ENCODE measurements at places on chromosomes 7 and 10.

GRCh38 chr7:7220821-7221220, 38.5 kb downstream of the C1GALT1 start:
- DNase-seq = no peak

- DNase-seq = no peak
These were observed 310.1 kb downstream of the PTPRN2 start for GRCh38 chr7:158277219-158278141.

DNA sequence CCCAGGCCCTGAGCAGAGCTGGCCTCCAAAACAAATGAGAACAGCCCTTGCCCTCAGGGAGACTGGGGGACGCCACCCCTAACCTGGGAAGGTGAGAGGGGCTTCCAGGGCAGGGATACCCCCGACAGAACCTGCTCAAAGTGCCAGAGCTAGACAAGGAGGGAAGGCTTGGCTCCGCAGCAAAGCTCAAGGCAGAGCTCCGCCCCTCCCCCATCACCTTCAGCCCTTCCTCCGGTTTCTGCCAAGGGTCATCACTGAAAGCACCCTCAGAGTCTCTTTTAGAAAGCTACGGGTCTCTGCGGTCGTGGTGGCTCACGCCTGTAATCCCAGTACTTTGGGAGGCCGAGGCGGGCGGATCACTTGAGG, 73.4 kb upstream of the CUX1 start:
- DNase-seq = no peak

DNA sequence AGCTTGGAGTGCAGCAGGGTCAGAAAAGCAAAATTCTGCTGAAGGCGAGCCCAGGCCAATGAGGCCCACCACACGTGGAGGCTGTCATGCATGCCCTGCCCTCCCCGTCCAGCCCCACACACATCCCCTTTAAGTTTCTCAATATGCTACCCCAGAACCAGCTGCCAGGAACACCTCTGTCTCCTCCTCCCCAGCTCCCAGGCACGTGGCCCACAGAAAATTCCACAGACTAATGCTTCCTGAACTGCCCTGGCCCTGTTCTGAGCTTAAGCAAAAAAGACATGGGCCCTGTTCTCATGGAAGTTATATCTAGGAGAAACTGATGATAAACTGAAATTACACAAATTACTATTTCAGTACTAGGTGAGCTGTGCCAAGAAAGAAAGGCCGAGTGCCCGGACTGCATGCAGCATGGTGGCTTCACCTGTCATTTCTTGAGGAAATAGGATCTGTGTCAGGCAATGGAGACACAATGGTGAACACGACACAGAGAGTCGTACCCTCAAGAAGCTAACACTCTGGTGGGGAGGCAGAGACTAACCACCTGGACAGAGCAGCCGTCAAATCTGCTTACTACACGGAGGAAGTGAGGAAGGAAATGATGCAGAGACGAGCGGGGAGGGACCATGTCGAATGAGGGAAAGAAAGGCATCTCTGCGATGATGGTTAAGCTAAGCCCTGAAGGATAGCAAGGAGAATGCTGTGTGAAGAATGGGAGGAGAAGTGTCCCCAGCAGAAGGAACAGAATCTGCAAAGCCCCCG, 44.5 kb downstream of the PODXL start:
- DNase-seq = no peak

GRCh38 chr7:19248681-19249080, 103.5 kb upstream of the FERD3L start:
- DNase-seq = no peak

DNA sequence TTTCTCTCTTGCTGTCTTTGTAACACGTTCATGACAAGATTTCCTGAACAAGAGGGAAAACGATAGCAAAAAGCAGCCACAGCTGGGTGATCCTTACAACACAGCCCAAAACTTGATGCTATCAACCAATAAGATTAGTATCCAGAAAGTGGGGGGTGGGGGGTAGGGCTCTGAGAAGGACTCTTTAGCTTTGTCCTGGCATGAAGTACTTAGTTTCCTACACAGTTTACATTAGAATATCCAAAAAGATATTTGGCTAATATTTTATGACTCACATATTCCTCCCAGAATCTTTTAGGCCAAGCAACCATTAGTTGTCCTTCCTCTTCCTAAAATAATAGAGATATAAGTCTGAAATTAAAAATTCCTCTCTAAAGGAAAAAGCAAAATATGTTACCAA, 22.9 kb upstream of the LRRC17 start:
- DNase-seq = no peak

DNA sequence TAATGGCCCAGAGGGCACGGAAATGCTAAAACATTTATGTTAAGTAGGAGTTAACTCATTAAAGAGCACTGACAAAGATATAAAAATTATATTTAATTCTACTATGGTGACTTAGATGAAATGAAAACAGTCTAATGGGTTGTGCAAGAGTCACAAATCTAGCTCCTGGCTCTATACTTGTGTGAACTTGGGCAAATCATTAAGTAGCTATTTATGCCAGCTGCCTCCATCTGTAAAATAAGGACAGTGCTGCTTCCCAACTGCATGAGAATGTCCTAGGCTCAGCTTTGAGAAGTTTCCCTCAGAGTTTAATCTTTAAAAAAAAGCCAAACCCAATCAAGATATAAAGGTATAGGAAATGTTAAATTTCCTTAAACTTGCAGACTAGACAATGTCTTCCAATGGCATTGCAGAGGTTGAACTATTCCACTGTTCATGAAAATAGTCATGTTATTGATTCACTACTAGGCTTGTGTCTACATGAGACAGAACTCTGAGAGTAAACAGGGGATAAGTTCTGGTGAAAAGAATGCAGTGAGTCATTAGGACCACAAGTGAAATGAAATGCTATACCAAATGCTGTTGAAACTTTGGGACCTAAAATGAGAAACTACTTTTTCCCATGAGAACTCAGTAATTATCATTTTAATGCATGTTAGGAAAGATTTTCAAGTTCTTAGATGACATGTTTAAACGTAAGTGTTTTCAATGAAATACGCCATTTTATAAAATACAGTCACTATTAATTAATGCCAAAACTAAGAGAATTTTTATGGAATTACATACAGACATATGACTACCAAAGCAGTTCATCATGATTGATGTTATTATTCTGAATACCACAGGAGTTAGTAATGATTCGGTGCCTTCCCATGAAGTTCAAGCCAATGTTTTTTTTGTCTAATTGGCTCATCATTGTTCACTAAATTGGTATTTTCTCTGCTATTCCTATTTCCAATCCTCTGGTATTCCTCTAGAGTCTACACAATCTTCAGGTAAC, 84.2 kb downstream of the CDK6 start:
- no peak for DNase-seq

GRCh38 chr10:71581376-71581775, 138.2 kb downstream of the C10orf105 start:
- no peak for DNase-seq

All from coronary artery (tissue), 2 donors.